ENCODE measurements at places on chromosomes 4 and X. TPM values are rescaled to one million over a fixed set of nuclear protein-coding genes. Genes with fewer than 3 reads are reported as not detected.
A peak's percentile ranks its signal among the peaks of the same experiment; 100 is the strongest.

The CXorf65 gene
- not detected for total RNA-seq

DNA sequence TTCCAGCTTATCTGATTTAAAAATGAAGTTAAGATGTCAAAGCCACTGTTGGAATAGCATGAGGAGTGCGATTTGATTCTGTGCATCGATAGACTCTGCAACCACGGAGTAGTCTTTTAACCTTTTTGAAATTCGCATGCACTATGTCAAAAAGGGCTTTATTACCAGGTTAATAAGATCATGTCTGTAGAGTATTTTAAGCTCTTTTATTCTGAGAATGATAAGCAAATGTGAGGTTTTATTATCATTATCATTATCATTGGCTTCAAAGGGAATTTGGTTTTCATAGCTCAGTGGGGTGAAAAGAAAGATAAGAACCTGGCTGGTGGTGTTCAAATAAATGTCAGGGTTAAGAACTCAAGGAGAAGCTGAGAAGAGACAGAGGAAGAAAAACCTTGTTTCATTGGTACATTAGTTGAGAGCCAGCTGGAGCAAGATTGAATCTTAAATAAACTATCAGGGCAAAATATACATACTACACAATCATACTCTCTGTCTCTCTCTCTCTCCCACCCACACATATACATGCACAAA lies 102.6 kb downstream of the MMRN1 start:
- no peak for DNase-seq

- DNase-seq, result peak; percentile 64
These were observed 2.9 kb downstream of the PAK3 start for GRCh38 chrX:111098874-111099273.

- DNase-seq, result no peak
These were observed 160.0 kb downstream of the SMIM20 start for GRCh38 chr4:26073886-26074560.

GRCh38 chrX:72120837-72121236 lies 10.9 kb downstream of the RTL5 start:
- no peak for DNase-seq

- DNase-seq, result no peak
These were observed 221.3 kb downstream of the PPP3CA start for GRCh38 chr4:101126059-101126458.

DNA sequence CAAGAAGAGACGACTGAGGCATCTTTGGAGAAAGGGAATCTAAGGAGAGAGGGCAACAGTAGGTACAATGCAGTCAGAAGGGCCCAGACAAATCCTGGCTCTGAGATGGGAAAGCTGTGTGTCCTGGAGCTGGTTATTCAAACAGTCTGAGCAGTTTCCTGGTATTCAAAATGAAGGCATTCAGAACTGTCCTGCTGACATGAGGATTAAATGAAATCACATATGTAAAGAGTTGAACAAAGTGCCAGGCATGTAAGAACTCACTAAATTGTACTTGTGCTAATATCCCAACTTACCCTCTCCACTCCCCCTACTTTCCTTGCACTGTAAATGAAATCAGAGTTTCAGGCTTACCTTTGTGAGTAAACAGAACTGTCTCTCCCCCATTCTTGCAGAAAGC lies 60.9 kb upstream of the LDB2 start:
- no peak for DNase-seq
